AG20443 (cell line): ENCODE measurements at places on chromosomes 2 and 18.

DNA sequence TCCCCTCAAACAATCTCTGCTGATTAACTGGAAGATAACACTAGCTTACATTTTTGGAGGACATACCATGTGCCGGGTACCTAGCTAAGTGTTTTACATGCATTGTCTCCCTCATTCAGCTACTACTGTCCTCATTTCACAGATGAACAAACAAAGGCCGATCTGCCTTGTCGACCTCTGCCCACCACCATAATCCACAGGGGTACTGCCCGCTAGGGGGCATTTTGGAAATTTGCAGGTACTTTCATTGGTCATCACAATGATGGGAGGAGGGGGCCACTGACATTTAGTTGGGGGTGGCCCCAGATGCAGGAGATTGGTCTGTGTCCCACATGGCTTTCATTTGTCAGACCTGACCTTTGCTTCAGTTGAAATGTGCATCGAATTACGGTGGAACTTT lies 3.9 kb upstream of the TMEM163 start:
- no peak for DNase-seq

DNA sequence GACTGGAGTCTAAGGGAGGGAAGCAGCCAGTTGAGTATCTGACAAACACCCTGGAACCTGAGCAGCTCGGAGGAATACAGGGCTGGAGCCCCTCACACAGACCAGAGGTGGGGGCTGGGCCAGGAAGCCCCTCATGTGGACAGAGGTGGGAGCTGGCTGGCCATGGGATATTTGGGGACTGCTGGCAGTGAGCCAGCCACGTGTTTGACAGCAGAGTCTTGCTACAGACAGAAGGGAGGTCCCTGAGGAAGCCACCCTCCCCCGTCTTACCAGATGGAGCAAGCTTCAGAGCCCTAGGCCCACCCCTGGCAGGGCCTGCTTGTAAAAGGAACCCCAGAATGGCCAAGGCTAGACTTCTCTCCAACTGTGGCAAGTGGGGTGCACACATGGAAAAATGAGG lies 3.6 kb upstream of the MTERF4 start:
- DNase-seq, result no peak

DNA sequence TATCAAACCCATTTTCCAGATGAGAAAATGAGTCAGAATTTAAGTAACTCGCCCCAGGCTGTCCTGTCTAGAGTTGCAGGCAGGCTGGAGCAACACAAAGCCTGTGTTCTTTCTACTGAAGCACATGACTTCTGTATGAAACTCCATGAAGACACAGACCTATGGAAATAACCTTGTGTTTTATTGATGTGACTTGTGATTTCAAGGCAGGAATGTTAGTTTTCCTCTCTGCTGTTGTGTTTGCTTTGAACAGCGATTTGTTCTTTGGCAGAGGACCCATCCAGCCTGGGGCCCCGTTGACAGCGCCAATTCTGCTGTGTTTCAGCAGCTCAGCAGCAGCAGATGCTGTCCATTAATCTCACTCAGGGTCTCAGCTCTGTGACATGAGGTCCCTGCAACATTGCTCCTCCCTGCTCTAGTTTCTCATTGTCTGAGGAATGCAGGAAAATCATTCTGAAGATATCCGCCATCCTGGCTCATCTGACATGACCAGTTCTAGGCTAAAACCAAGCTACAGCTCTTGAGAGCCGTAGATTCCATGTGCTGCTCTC lies 344.3 kb upstream of the RAB12 start:
- no peak for DNase-seq

DNA sequence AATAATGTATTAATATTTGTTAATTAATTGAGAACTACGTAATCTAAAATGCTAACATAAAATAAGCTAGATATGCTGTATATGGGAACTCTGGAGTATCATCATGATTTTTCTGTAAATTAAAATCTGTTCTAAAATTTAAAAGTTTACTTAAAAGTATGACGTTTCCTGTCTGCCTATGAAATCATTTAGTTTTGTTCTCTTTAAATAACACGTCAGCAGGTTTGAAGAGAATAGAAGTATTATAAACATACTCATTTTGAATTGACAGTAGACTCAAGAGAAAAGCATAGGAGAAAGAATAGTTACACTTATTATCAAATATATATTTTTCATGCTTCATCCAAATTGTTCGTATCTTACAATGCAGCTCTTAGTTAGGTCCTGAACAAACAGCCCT lies 19.1 kb upstream of the ZNF804A start:
- no peak for DNase-seq

- peak; percentile 2 for DNase-seq
These were observed 89.1 kb upstream of the MBOAT2 start for GRCh38 chr2:9092383-9093282.

GRCh38 chr2:189803431-189803830 lies 19.2 kb downstream of the PMS1 start:
- no peak for DNase-seq

DNA sequence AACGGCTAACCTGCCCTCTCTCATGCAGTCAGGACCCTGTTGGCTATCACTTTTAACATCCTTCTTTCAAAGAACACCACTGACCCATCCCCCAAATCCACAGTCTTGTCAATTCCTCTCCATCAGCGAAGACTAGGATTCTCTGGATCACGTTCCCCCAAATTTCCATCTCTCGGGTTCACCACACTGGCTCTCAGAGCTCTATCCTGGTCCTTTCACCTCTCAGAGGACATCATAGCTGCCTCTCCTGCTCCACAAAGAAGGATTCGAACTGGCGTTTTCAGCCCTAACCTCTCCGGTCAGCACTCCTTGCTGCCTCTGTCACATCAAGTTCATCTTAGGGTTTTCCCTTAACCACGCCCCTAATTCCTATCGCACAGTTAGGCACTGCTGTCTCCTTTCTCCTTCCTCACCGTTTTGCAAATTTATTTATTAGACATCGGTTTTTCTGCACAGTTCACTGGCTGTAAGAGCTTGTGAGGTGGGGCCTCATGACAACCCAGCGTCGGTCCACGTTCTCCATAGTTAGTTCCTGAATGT lies 247.5 kb upstream of the PXDN start:
- DNase-seq, result no peak

DNA sequence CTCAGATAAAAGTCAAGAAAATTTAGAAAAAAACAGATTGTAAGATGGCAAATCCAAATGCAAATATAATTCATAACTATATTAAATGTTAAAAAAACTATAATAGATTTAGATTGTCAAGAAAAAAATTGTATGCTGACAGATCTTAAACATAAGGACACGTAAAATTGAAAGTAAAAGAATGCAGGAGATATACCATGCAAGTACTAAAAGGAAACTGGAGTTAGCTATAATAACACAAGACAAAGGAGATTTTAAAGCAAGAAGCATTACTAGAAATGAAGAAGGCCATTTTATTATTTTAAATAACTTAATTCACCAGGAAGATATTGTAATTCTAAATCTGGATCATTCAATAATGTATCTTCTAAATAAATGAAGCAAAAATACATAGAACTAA lies 48.3 kb downstream of the TTC21B start:
- no peak for DNase-seq

- no peak for DNase-seq
These were observed 10.4 kb downstream of the PAIP2B start for GRCh38 chr2:71216501-71216900.

- DNase-seq, result peak; percentile 41
These were observed 103.5 kb downstream of the CABLES1 start for GRCh38 chr18:23238651-23239349.

- no peak for DNase-seq
These were observed 196.4 kb downstream of the UXS1 start for GRCh38 chr2:105997711-105998110.

DNA sequence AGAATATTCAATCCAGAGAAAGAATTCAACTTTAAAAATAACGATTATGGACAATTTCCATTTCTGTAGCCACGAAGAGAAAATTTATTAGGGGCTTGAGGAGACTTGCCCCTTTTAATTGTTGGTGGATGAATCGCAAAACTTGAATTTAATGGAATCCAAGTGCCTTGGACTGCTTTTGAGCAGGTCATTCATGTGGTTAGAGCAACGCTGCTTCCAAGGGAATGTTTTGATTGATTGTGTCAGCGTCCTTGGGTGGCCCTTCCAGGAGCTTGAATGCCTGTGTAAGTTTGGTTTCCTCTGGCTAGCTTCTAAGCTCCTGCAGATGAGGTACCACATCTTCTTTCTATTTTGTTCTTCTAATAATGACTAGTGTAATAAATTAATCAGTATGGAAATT lies 213.4 kb downstream of the LTBP1 start:
- DNase-seq, result no peak

GRCh38 chr2:60136913-60137312 lies 416.5 kb downstream of the BCL11A start:
- DNase-seq, result no peak

GRCh38 chr2:50564766-50565165 lies 467.2 kb downstream of the NRXN1 start:
- DNase-seq, result no peak

GRCh38 chr18:9792565-9793245 lies 84.6 kb downstream of the RAB31 start:
- DNase-seq, result no peak

- peak; percentile 20 for DNase-seq
These were observed 23.5 kb upstream of the ARL5A start for GRCh38 chr2:151851761-151852160.

DNA sequence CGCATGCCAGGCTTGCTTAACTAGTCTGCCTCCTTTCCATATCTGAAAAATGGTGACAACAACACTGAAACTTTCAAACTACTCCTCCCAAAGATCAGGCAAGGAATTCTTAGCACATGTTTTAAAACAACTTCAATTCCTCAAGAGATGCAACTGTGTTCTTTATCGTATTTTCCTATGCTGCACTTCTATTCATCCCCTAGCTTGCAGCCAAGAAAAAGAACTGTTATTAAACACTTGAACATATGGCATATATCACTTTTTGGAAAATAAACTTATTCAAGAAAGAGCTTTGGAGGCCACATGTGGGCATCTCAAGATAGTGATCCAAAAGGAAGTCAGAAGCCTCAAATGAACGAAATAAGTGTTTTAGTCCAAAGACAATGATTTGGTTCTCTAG lies 75.6 kb upstream of the STAM2 start:
- no peak for DNase-seq

DNA sequence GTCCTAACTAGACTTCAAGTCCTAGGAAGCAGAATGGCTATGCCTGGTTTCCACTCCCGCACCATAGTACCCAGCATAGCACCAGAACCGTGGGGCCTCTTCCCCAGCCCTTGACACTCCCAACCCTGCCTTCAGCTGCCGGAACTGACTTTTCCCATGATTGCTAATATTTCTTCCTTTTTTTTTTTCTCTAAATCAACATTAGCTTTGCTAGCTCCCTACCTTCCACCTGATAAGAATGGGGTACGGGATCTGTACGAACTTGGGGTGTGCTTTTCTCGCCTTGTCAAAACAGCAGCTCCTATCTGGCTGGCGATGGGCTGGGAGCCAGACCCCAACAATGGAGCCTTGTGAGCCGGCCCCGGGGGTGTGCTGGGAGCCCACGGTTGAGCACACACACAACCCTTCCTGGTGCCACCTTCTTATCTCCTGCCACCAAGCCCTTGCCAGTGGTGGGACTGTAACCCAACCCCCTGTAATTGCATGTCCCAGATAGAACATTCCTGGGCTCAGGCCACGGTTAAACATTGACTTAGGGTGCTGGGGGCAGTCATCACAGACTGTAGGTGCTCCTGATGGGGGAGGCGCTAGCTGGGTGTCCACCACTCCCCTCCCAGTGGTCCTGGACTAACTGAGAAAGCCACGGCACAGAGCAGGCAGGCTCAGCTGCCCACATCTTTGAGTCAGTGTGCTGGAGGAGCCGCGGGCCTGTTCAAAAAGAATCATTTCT lies 213.0 kb upstream of the HAAO start:
- DNase-seq, result no peak

- DNase-seq, result no peak
These were observed 155.9 kb downstream of the FSHR start for GRCh38 chr2:48998449-48998848.

DNA sequence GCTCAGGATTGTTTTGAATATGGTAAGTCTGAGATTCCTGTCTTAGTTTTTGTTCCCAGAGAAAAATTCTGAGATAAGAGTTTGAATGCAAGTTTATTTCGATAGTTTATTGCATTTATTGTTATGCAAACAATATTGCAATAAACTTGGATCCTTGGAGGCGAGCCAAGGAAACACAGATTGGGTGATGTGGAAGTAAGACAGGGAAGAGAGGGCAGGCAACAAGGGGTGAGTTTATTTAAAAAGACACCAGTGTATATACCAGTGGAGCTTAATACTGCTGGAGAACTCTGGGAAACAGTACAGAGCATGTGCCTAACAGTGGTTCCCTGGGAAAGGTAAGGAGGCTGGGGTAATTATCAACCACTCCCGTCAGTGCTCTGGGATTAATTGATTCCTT lies 87.5 kb upstream of the NEDD4L start:
- no peak for DNase-seq

- DNase-seq, result no peak
These were observed 28.2 kb upstream of the ZEB2 start for GRCh38 chr2:144548088-144548487.

DNA sequence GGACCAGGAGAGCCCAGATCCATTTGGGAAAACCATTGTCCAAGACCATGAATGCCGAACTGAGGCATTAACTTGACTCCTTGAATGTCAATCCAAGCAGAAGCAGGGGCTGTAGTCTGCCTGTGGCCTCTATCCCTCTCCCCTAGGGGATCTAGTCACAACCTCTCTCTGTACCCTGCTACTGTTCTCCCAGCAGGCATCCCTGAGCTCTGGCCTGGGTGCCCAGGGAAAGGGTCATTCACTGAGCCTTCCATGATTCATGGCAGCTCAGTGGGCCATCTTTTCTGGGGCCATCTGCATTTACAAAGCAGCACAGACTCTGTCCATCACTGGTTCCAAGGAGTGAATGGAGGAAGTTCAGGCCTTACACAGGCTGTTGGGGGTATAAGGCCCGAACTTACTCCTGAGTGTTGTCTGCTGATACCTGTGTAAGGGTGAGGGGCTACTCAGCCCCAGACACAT lies 151.8 kb downstream of the ZFP36L2 start:
- no peak for DNase-seq

DNA sequence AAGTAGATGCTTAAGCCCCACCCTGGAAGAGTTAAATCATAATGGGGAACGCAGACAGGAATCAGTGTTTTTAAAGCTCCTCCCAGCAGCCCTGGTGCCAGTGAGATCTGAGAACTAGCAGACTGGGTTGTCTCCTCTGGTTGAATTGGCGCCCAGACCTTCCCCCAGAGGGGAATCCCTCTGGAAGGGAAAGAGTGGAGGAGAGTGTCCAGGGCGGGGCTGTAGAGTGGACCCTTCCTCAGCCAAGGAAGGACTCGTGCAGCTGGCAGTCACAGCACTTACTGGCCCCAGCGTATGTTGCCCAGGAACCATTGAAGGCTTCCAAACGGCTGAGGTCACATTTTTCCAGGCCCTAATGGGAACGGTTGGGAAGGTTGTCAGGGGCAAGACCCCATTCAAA lies 62.5 kb downstream of the TGOLN2 start:
- DNase-seq, result no peak

GRCh38 chr2:221567809-221568208 lies 4.3 kb downstream of the EPHA4 start:
- no peak for DNase-seq
